ENCODE measurements at places on chromosomes 11 and 22.

- peak; percentile 27 for DNase-seq
Measured at GRCh38 chr11:9089636-9090035, 1.8 kb downstream of the SCUBE2 start.

- no peak for DNase-seq
Measured at GRCh38 chr11:1226226-1226985, 3.5 kb downstream of the MUC5B start.

DNA sequence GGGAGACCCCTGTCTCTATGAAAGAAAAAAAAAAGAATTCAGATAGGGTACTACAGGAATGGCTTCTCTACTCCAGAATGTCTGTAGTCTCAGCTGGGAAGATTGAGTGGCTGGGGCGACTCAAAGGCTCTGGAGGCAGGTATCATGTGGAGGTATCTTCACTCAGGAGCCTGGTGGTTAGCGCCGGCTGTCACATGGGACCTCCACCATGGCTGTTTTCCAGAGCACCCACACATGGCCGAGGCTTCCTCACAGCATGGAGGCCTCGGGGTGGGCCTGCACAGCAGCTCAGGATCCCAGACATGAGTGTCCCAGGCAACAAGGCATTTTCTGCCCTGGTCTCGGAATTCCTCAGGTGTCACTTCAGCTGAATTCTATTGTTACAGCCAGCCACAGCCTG, 10.1 kb downstream of the RPS13 start:
- no peak for DNase-seq

- DNase-seq, result no peak
Measured at GRCh38 chr11:113556036-113556435, 80.8 kb upstream of the DRD2 start.

DNA sequence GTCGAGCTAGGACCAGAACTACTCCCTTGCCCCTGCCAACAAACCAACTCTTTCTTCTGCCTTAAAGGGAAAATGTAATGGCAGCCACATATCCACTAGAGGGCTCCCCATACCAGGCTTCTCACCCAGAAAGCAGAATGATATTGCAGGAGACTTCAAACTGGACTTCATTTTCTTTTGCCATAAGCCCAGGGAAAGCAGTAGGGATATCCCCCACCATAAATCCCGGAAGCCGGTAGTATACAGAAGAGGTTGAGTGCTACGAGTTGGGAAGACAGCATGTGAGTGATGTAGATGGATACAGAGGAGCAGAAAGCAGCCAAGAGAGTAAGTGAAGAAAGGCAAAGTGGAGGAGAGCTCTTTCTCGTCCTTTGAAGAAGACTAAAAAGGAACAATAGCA, 12.1 kb downstream of the PLAAT5 start:
- peak; percentile 63 for DNase-seq

Data from NCI-H69 (cell line).